Stimulated activated CD4-positive, alpha-beta T cell treated with anti-CD3 and anti-CD28 coated beads, Interleukin-12 subunit alpha, Interleukin-12 subunit beta, amount 100 ng/mL, for 4 hours (primary cell): ENCODE measurements at places on chromosomes 1 and 21.

DNA sequence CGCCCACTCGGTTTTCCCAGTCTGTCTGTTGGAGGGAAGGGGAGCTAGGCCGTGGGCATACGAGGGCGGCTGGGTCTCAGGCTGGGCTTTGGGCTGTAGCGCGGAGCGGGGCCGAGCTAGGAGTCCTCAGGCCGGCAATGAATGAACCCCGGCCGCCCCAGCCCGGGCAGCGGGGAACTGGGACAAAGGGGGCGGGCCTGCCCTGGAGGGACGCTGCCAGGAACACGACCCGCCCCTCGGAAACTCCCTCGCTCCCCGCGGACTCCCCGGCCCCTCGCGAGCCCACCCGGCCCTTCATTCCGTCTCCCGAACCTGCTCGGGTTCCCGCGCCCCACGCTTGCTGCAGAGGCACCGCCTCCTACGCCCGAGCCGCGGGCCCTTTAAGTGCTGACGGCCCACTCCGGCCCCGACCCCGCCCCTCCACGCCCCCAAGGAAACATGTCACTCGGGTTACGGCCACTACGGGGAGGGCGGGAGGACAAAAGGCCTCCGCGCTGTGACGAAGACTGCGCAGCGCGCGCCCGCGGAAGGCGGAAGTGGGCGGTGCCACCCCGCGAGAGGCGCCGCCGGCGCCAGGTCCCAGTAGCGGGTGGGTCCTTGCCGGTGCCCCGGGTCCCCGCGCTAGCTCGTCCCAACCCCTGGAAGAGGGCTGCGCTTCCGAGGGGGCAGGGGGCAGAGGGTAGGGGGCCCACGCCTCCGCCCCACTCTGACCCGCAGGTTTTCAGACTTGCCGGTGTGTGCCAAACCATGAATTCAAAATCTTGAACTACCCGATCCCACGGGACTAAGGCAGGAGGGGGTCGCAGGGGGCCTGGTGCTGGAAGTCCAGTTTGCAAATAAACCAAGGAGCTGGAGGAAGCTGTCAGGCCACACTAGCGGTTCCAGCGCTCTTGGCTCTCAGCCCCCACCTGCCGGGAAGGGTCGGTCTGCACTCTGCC is at the start of gene GALE:
Gene GALE (minus strand): TSS at position 355 of the 938 bp plus-strand sequence. CDS start 1,747 bp downstream, outside the sequence.
- peak; percentile 99 for DNase-seq

- DNase-seq = no peak
These were observed 3.7 kb downstream of the LENEP start for GRCh38 chr1:154996966-154997701.

DNA sequence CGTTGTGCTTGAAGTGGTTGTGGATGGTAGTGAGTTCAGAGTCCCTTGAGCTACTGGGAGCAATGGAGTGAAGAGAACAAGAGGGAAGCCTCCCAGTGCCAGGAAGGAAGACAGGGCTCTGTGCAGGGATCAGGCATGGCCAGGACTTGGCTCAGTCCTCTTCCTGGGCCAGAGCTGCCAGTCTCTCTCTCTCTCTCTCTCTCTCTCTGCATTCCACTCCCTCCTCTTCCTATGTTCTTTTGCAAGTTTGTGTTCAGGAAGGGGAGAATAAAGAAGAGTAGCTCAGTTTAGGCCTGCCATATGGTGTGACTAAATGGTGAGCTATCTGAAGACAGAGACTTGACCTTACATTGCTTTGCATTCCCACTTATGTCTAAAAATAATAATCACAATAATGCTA is 20.5 kb upstream of the RPTN start:
- no peak for DNase-seq

- DNase-seq = no peak
These were observed 133.2 kb upstream of the ZBTB40 start for GRCh38 chr1:22318279-22318981.

- DNase-seq = no peak
These were observed 142.0 kb downstream of the MRPL39 start for GRCh38 chr21:25465263-25465662.

GRCh38 chr1:39609618-39610331 is 29.7 kb downstream of the HEYL start:
- peak; percentile 77 for DNase-seq

GRCh38 chr1:21668232-21668950 is 766 bp downstream of the RAP1GAP start:
- no peak for DNase-seq

DNA sequence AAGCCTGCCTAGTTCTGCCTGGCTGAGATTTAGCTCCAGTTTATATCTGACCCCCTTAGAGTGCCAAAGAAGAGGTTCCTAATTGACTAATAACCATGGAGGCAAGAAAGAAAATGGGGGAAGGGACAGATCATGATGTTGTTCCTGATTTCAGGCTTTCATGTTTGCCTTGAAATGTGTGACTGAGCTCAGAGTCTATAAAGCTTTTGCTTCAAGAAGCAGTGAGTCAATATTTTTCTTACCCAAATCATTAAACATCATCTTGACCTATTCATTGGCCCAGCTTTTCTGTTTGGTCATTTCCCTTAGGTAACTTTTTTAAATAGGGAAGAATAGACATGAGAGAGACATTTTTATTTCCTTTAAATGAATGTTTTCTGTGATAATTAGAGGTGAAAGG is 55.9 kb downstream of the HHAT start:
- DNase-seq = no peak

DNA sequence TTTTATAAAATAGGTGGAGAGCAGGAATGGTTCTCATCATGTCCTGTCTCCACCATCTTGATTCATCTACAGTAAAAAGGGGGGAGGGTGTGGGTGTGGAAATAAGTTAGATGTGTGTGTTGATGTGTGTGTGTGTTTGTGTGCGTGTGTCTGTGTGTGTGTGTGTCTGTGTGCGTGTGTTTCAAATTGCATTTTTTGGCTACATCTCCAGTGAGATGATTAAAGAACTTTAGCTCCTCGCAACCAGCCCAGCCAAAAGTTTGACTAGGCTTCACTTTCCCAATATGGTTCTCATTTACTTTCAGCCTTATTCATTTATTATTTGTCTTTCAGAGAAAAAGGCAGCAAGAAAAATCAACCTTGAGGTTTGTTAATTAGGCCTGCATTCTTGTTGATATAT is 14.7 kb upstream of the HAO2 start:
- no peak for DNase-seq

- DNase-seq = no peak
These were observed 14.6 kb upstream of the ACBD3 start for GRCh38 chr1:226201029-226201593.

DNA sequence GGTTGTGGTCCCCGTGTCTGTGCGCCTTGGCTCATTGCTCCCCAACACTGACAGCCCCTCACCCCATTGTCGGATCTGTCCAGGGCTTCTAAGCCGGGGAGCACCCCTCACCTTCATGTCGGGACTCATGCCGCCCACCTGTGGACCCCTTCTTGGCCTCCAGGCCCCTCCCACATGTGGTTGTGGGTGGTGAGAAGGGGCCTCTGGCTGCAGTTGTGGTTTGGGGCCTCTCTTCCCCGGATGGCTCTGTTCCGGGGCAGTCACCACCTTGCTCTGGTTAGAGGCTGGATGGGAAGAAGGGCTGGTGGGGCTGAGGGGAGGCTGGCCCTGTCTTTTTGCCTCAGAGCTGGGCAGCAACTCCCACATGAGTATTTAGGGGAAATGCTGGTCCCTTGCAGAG is 158.6 kb upstream of the C1orf174 start:
- no peak for DNase-seq

- DNase-seq = no peak
These were observed 173.3 kb downstream of the SEC16B start for GRCh38 chr1:177796561-177796960.

DNA sequence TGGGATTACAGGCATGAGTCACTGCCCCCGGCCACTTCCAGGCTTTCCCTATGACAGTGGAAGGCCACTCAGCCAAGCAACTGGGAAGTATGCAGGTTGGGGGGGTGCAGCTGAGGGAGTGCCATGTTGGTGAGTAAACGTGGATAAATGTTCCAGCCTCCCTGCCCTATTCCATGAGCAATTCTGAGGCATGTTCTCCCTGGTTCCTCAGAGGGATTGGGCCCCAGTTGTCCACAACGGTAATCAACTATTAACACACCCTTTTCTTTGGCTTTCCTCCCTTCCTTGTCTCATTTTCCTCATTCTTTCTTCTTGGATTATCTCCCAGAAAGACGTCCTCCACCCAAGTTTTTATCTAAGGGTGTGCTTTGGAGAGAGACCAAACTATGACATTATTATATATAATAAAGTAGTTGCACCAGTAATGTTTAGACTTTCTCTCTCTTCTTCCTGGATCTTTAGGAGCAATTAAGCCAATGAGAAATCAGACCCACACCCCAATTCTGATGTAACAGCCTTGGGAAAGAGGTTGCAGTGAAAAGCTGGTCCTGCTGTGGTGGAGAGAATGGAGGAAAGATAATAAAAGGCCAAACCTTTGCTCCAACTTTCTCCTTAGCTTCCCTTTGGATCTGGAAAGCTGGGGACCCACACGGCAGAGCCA is 6.8 kb upstream of the SLAMF9 start:
- no peak for DNase-seq

DNA sequence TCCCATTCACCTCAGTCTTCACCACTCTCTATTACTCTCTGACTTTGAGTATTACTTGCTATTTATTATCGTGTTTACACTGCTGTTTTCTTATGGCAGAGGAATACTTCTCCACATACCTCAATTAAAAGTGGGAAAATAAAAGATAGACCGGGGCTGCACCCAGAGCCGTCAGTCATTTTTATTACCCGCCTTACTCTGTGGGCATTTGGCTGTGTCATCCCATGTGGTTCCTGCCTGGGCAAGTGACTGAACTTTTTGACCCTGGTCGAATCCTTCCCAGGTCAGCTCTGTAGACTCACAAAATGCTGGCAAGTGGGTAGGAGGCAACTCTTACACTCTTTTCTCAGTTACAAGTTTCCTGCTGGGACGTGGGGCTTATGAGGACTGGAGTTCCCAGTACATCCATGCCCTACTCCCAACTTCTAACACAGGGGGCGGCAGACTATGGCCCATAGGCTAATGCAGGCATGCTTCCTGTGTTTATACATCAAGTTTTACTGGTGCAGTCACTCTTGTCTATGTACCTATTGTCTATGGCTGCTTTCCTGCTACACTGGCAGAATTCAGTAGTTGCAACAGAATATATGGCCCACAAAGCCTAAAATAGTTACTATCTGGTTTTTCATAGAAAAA is 69.5 kb upstream of the KCND3 start:
- DNase-seq = no peak

- DNase-seq = no peak
These were observed 125.1 kb downstream of the CYYR1 start for GRCh38 chr21:26447932-26448475.

DNA sequence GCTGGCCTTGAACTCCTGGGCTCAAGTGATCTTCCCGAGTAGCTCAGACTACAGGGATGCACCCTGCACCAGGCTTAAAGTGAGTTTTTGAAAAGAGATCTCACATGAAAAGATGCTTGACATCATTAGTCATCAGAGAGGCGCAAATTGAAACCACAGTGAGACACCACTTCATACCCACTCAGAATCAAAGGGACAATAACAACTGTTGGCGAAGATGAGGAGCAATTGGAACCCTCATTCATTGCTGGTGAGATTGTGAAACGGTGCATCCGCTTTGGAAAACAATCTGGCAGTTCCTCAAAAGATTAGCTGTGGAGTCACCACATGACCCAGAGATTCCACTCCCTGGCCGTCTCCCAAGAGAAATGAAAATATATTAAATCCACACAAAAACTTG is 122.3 kb downstream of the PGBD5 start:
- DNase-seq = no peak

DNA sequence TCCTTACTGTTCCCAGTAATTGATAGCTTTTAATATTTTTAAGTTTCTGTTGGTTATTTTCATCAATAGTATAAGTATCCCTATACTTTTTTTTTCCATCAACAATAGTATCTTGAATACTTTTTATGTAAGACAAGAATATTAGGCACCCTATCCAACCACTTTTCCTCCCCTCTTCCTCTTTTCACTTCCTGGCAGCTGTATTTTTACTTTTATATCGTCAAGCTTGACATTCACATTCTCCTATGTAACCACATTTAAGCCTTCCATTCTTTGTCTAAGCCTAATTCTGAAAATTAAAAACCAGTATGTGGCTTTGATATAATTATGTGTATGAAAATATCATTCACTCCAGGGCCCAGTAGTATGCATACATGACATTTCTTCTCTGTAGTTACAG is 9.3 kb downstream of the TMEM39B start:
- DNase-seq = no peak

DNA sequence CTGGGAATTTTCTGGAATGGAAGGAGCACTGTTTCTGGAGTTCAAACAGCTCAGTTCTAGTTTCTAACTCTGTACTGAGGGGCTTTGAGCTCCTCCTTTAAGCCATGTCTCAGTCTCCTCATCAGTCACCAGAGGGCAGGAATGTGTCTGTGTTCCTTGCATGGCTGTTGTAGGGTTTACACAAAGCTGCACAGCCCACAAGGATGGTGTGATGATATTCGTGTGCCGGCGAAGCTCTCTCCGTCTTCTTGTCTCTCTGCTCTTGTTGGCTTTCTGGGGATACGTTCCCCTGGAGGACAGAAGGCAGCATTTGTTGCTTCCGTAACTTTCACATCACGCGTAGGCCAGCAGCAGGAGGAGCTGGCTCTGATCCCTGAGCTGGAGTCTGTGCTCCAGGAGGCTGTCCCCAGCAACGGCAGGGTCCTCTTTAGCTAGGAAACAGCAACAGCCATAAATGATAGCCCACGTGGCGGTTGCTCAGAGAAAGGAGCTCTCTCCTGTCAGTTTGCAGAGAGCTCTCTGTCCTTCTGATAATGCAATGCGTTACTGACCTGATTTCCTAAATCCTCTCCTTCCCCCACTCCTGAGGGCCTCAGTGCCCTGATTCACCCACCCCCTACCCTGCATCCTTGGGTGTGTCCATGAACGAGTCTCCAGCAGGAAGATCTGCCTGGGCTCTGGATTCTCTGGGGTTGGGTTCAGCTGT is 189.2 kb upstream of the VAMP3 start:
- DNase-seq = no peak

DNA sequence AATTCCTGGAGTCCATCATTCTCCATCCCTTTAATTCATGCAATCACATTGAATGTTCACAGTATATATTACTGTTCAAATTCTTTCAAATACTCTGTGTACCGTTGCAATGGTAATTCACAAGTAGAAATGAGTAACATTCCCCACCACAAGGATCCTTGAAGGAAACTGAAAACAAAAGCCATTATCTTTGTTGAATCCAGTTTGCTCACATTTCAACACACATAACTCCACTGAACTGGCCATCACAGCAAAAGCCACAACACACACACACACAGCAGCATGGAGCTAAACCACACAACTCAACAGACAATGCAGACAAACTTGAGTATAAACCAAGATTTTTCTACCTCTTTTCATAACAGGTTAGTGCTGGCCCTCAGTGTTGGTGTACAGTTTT is 188.3 kb upstream of the GREM2 start:
- no peak for DNase-seq

DNA sequence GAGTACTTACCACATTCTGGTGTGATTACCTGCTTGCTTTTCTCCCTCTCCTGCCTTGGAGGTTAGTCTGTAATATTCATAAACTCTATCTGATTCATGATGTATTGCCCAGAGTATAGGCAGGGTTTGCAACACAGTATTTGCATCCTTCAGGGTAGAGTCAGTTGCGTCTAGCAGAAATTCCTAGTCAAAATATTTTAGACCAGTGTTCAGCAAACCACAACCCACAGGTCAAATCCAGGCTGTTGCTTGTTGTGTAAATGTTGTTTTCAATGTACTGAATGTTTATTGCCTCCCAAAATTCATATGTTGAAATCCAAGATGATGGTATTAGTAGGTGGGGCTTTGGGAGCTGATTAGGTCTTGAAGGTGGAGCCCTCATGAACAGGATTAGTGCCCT is 82.9 kb downstream of the NGF start:
- no peak for DNase-seq
